Natural killer cell treated with Interleukin-12 subunit alpha and Interleukin-12 subunit beta and Interleukin-15 and Interleukin-18, amount 100 ng/mL, for 72 hours (primary cell): ENCODE measurements at places on chromosomes 12 and 14. TPM values are rescaled to one million over a fixed set of nuclear protein-coding genes. Genes with fewer than 3 reads are reported as not detected.

GRCh38 chr14:104936361-104937155, 11.9 kb downstream of the PLD4 start:
- no peaks in the 10 kb centered on the region for H3K36me3 ChIP-seq
- no peak overlapping the region for H3K27ac ChIP-seq
- H3K4me1 ChIP-seq, result peaks cover 6% of the 10 kb centered on the region
- no peak overlapping the region for H3K4me3 ChIP-seq
- H3K27me3 ChIP-seq, result peaks cover 14% of the 10 kb centered on the region
- DNase-seq, result no peak

DNA sequence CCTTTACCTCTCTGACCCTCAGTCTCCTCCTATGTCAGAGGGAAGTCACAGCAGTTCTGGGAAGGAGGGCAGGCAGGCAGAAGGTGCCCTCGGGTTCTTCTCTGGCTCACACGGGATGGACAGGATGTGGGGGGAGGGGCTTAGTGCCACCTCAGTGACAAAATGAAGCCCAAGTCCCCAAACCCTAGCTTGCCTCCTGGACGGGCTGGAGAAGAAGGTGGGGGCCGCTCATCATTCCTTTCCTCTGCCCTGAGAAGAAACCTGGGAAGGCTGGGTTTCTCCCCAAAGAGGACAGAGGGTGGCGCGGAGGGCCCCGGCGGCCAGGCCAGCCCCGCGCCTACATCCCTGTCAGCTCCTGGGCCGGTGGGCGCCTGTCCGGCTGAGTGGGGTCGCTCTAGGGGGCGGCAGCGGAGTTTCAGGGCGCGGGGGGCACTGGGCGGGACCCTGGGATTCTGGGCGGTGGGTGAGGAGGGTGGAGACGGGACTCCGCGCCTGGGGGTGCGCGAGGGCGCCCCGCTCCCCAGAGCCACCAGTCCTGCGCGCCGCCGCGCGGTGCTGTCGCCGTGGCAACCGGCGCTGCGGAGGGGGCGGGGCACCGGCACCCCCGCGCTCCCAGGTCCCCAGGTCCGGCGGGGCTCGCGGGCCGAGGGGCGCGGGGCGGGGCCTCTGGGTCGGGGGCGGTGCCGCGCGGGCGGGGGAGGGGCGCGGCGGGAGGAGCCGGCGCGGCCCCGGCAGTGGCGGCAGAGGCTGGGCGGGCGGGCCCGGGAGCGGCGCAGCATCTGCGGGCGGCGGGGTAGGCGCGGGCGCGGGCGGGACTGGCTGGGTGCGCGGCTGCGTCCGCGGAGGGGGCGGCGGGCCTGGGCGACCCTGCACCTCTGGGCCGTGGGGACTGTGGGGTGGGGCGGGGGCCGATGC, at the start of gene TMEM121:
Gene TMEM121 (plus strand): TSS at position 723 of the 915 bp plus-strand sequence. CDS start 2,252 bp downstream, outside the sequence.
- H3K4me1 ChIP-seq, result peaks cover 14% of the 10 kb centered on the region
- H3K4me3 ChIP-seq, result peak within 1 kb of the TSS; percentile 76
- no peak for DNase-seq
- no peaks in the 10 kb centered on the region for H3K36me3 ChIP-seq
- peaks cover 12% of the 10 kb centered on the region for H3K27me3 ChIP-seq

DNA sequence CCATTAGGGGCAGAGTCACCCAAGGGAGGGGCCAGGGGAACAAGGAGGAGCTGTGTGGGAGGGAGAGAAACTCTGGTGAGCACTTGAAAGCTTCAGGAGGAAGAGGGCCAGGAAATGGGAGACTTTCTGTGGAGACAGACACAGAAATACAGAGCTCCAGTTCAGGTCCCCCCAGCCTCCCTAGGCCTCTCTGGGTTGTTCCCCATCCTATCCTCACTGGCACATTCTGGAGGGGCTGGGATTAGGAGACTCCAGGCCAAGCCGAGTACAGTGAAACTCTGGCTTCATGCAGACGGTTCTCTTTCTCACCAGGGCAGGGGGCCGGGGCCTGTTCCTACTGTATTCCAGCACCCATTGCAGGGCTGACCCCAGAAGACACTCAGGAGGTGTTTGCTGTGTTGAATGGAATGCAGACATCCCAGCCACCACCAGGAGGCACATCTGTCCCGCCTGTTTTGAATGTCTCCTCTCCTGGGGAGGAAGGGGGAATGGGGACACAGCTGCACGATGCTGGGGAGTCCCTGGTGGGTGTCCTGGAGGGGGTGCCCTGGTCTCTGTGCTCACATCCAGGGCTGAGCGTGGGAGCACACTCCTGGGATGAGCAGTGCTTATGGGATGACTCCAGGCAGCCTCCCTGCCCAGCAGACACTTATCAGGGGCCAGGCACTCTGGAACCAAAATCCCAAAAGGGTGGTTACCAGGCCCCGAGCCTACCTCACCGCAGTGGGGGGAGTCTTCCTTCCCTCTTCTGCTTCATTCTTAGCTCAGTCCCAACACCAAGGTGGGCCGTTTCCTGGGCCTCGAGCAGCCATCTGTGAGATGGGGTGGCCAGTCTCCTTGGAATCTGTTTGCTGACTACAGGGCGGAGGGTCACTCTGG, 5.5 kb upstream of the KRT84 start:
- DNase-seq, result no peak
- no peaks in the 10 kb centered on the region for H3K36me3 ChIP-seq
- H3K27ac ChIP-seq, result no peak overlapping the region
- no peak overlapping the region for H3K4me3 ChIP-seq

Gene LRTM2
- total RNA-seq, result not detected

Gene DLST
- total RNA-seq, result 127 TPM
